ENCODE measurements at places on chromosomes 1 and 21.

- no peak for DNase-seq
Measured at GRCh38 chr1:119834990-119835389, 23.7 kb upstream of the REG4 start.

DNA sequence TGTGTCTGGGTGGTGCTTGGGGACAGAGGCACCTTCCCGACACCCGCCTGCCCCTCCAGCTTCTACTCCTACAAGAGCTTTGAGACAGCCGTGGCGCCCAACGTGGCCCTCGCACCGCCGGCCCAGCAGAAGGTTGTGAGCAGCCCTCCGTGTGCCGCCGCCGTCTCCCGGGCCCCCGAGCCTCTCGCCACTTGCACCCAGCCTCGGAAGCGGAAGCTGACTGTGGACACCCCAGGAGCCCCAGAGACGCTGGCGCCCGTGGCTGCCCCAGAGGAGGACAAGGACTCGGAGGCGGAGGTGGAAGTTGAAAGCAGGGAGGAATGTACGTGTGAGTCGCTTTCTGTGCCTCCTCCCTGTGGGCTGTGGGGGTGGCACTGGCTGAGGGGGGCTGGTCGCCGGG is 75.7 kb downstream of the SKI start:
- no peak for DNase-seq

- no peak for DNase-seq
Measured at GRCh38 chr1:37438037-37438868, 36.1 kb upstream of the ZC3H12A start.

- DNase-seq, result no peak
Measured at GRCh38 chr1:28860332-28861073, 48.5 kb downstream of the OPRD1 start.

- no peak for DNase-seq
Measured at GRCh38 chr1:215476541-215476940, 90.6 kb upstream of the KCTD3 start.

DNA sequence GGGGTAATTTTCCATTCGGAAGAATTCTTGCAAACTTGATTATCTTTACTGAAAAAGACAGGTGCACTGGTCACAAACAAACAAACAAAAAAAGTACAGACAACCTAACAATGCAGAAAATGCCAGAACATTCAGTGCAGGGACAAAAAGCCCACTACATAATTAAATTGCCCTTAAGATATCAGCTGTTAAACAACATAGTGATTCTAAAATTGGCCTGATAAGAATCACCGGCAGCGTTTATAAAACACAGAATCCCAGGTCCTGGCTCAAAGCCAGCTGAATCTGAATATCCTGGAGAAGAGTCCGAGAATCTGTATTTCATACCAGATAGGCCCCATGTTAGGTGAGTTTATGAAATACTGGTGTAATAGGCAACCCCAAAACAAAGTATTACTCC is 6.1 kb downstream of the PLPP3 start:
- DNase-seq, result no peak

- DNase-seq, result no peak
Measured at GRCh38 chr1:75172556-75172955, 38.4 kb downstream of the LHX8 start.

DNA sequence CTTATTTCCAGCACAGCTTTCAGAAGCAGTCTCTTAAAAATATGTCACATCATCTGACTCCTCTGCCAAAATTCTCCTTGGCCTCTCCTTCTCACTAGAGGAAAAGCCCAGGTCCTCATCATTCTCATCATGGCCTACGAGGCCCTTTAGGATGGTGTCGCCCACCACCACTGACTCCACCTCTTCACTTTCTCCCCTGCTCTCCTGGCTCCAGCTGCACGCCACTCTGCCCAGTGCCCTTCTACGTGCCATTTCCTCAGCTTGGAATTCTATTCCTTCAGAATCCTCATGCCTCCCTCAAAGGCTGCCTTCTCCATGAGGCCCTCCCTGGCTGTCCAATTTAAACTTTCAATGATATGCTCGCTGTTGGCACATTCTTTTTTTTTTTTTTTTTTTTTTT is 25.3 kb upstream of the BTG2 start:
- no peak for DNase-seq

GRCh38 chr1:173603056-173603591 is at the start of gene SLC9C2:
Gene SLC9C2 (minus strand): TSS chr1:173603072. CDS start chr1:173601776, 1,296 bp downstream.
- no peak for DNase-seq

DNA sequence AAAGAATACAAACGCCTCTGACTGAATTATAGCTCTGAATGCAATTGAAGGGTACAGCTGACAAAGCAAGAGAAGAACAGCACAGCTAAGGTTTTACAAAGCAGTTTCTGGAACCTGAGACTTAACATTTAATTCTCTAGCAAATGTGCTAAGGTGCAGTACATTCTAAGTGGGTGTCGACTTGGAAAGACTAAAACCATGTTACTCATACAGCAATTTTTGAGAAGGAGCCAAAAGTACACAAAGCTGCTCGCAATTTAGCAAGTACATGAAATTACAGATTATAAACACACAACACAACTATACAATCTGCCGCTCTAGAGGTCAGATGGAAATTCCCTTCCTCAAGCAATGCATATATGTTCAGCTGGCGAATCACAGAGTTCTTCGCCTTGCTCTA is 121.9 kb downstream of the TIAM1 start:
- no peak for DNase-seq

DNA sequence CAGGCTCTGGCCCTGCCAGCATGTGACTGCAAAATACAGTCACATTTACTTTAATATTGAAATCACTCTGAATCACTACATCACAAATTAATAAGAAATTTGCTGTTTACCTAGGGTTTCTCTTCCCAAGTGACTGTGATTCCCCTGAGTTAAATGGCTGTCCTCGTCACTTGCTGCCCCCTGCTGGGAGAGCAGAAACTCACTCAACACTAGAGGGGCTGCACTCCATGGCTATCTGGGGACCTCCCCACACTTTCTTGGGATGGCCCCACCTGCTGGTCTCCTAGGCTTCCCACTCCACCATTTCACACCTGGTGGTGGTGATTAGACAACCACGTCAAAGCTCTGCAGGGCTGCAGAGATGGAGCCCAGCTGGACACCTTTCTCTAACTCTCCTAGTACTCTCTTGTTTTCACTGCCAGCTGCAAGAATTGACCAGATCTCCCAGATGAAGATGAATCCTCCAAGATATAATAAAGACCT is 63.4 kb downstream of the CD2 start:
- DNase-seq, result no peak

GRCh38 chr1:6585081-6585722 is 5.4 kb downstream of the ZBTB48 start:
- DNase-seq, result no peak

GRCh38 chr1:201344206-201345080 is 33.0 kb downstream of the TNNT2 start:
- no peak for DNase-seq

GRCh38 chr21:26284531-26284930 is 114.0 kb upstream of the APP start:
- DNase-seq, result no peak

GRCh38 chr1:155171836-155172731 is 1.0 kb downstream of the KRTCAP2 start:
- no peak for DNase-seq

GRCh38 chr1:246831543-246831942 is 100.2 kb downstream of the AHCTF1 start:
- DNase-seq, result no peak

DNA sequence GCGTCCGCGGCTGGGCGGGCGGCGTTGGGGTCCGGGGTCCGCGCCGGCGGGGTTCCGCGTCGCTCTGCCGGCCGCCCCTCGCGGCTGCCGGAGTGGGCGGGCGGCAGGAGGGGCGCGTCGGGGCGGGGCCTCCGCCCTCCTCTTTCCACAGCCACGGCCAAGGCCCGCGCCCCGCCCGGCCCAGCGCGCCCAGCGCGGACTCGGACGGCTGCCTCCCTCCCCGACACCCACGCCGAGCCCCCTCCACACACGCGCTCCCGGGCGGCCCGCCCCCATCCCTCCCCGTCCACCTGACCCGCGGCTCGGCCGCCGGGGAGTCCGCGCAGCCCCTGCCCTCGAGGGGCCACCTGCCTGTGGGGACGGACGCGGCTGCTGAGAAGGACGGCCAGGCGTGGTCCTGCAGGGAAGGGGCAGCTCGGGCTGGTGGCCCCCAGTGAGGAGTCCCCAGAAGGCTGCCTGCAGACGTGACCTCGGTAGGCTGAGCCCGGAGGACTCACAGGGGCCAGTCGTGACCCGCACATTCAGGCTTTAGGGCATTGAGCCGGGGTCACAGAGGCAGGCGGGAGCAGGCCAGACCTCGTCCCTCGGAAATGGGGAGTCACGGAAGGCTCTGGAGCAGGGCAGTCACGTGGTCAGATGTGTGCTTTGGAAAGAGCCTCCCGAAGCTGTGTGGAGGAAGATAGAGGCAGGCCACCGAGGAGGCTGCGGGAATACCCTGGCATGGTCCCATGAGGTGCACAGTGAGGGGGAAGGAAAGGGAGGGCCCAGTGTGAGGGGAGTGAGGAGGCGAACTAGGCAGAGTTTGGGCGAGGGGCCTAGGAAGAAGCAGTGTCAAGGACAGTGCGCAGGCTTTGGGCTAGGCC is at the start of gene COL8A2:
Gene COL8A2, minus strand, starts transcription at position 94 of the 863 bp plus-strand sequence. CDS start 24,980 bp downstream, outside the sequence.
- no peak for DNase-seq

DNA sequence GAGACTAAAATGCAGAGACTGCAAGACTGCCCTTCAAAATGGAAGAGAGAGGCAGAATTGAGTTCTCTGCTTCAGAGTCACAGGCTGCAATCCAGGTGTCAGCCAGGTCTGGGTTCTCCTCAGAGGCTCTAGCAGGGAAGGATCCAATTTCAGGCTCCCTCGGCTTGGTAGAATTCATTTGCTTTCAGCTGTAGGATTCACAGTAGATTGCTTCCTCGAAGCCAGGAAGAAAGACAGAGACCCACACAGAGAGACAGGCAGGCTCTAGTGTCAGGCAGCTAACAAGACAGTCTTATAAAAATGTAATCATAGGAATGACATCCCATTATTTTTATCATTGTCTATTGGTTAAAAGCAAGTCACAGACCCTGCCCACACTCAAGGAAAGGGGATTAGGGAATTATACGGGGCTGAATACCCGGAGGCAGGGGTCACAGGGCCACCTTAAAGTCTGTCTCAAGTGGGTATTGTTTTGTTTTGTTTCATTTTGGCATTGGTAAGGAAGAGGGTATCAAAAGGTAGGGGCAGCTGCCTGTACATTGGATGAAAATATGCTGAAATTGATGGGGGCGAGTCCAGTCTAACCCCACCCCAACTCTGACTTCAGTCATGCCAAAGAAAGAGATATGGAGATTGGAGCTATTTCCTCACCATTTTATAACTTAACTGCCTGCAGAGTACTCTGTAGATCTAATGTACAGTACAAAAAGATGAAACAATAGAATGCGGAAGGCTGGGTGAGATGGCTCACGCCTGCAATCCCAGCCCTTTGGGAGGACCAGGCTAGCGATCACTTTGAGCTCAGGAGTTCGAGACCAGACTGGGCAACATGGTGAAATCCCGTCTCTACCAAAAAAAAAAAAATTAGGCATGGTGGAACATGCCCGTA is 9.5 kb upstream of the TBCE start:
- DNase-seq, result no peak

GRCh38 chr1:6162773-6163172 is 17.3 kb downstream of the CHD5 start:
- no peak for DNase-seq

DNA sequence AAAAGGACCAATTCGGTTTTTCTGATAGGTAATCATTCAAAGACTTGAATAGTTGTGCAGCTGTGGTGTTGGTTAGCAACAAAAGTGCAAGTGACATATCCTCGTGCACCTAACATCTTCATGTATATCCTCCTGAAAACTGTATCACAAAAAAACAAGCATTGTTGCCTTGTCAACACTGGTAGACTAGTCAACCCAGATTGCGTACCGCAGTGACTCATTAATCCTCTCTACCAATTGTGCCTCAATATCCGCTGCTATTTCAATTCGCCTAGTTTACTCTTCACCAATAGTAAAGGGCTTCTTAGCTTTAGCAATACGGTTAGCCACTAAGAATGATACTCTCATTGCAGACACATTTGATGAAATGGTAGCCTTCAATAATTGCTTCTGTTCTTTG is 3.5 kb downstream of the HHAT start:
- no peak for DNase-seq

DNA sequence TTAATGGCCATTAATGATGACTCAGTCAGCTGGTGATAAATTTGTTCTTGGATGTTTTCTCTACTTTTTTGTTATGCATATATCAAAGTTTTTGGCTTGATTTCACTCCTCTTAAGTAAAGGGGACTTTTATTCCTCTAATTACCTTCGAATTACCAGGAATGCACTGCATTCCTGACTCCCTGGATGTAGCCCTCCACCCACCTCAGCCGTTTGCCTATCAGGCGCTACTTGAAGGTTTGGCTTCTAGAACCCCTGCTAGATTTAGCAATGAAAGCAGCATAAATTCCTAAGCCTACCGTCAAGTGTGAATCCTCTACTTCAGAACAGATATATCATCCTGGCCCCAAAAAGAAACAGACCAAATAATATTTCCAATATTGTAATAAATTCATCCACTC is 387.8 kb upstream of the ADGRL2 start:
- no peak for DNase-seq

GRCh38 chr21:31278511-31279130 is 65.4 kb downstream of the TIAM1 start:
- DNase-seq, result no peak

DNA sequence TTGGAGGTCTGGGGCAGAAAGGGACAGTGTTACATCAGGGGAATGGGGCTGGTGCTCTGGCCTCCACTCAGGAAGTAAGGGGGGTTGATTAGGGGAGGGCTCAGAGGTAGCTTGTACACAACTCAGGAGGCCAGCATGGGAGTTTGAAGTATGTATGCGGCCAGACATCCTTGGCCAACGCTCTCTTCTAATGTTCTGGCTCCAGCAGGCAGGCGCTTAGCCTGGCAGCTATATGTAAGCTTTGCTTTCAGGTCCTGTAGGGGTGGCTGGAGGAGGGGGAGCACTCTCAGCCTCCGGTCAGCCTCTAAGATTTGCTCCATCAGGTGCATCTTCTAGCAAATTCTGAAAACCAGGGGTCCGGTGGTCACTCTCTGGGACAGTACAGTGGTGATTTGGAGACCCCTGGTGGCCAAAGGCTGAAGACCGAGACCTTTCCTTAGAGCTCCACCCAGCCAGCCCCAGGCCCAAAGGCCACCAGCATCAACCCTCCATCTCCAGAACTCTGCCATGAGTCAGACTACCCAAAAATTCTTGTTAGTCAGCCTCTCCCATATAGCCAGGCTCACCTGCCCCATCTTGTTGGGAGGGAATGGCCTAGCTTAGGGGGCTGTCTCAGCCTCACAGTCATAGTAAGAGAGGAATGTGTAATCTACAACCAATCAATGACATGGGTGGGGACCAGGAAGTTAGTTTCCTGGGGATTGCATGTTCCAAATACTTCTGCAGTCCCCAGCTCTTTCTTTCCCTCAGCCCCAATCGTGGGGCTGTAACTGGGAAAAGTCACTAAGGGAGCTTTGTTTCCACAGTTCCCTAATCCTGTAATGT is 9.7 kb upstream of the COL8A2 start:
- DNase-seq, result no peak

DNA sequence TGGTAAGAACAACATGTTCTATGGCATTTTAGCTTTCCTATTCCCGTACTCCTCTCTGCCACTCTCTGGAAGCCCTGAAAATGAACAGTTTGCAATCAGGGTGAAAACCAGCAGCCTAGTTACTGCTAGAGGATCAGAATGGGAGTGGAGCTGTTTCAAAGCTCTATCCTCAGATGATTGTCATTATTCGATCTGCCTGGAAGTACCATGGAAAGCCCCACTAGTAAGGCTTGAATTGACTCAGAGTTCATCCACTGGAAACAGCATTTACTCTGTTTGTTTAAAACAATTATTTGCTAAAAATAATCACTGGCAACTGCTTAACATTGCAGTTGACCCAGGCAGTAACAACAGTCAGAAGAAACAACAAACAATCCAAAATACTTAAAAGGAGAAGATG is 91.2 kb downstream of the USH2A start:
- no peak for DNase-seq

- DNase-seq, result no peak
Measured at GRCh38 chr1:201022493-201022819, 1.1 kb downstream of the KIF21B start.
